ENCODE measurements at places on chromosomes 2 and 18. TPM values are rescaled to one million over a fixed set of nuclear protein-coding genes. Genes with fewer than 3 reads are reported as not detected.

- DNase-seq, result peak; percentile 9
Measured at GRCh38 chr2:224195925-224196571, 157.0 kb upstream of the SERPINE2 start.

Gene FZD7
- 39.8 TPM for total RNA-seq

Gene PLB1
- 1.5 TPM for total RNA-seq

Gene ARHGAP28
- 0.05 TPM for total RNA-seq

Gene SLC16A14
- total RNA-seq, result 0.81 TPM

Gene FBXO15
- total RNA-seq, result 0.71 TPM

DNA sequence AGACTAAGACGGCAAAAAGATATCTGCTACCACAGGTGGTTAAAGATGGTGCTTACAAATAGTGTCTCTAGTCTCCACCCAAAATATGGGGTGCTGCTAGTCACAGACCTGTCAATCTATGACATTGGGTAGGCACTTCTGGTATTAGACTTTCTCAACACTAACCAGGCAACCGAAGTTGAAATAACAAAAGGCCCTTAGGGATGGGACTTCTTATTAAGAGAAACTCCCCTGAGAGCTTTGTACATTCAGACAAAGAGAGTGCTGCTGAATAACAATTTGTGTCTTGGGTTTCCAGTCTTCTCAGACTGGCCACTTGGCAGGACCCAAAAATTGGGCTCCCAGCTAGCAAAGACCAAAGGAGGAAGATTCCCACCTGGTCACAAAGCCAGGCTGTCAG lies 310.0 kb downstream of the CNTNAP5 start:
- no peak for DNase-seq

GRCh38 chr18:51196118-51196810 lies 1.2 kb downstream of the MEX3C start:
- peak; percentile 59 for DNase-seq

- DNase-seq, result no peak
Measured at GRCh38 chr2:227713291-227713690, 4.5 kb downstream of the SLC19A3 start.

Measured in M059J (cell line).